ENCODE measurements at places on chromosomes 3 and 15.

DNA sequence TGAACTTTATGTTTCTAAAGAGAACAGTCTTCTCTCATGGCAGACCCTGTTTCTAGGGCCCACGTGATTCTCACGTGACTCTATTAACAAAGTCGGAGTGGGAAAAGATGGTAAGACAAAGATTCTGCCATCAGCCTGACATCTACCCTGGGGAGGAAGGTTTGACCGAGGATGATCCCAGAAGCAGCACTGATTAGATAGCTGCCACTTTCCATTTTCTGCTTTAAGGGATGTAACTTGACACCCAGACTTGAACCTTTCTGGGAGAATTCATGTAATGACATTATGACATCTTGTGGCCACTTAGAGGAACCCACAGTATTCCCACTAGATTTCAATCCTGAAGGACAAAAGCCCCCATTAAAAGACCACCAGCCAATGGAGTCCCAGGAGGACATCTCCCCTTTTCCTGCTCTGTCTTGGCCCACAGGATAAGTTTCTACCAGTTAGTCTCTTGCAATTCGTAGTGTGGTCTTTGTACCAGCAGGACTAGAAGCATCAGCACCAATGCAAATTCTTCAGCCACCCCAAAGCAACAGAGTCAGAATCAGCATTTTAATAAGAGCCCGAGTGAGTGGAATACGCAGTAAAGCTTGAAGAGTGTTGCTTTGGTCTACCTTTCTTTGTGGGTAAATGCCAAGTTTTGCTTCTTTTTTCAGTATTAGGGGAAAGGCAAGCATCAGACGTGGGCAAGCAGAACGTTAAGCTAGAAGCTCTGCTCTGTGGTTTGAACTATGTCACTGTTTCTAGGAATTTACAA lies 480.5 kb upstream of the PROK2 start:
- no peak for DNase-seq

- DNase-seq: no peak
Measured at GRCh38 chr3:34140616-34141015, 342.2 kb downstream of the PDCD6IP start.

DNA sequence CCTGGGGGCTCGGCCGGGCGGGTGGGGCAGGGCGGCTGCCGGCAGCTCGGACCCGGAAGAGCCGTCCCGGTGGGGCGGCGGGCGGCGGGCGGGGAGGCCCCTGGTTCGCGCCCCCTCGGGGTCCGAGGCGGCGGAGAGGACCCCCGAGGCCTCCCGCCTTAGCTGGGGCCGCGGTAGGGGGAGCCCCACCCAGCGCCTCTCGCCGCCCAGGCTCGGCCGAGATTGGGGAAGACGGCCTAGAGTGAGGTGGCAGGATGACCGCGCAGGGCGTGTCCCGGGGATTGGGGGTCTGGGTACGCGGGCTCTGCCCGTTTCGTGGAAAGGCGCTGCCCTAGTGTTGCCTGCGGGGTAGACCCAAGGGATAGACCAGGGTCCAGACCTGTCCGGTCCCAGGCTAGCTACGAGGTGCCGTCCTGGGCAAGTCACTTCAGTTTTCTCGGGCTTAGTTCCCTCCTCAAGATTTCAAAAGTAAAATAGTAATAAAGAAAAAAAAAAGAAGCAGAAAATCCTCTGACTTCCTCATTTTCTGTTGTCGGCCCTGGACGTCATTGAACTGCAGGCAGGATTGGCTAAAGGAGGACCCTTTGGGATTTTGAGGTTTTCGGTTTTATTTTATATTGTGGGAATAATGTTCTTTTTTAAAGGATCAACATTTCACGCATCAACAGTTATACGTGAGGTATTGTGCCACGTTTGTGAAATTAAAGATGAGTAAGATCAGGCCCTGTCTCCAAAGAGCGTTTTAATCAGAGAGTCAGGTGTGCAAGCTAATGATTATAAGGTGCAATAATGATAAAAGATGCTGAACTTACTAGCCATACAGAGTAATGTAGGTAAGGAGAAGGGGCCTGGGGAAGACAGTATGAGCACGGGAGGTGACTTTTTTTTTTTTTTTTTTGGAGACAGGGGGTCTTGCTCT lies 679 bp downstream of the IQGAP1 start:
- no peak for DNase-seq

DNA sequence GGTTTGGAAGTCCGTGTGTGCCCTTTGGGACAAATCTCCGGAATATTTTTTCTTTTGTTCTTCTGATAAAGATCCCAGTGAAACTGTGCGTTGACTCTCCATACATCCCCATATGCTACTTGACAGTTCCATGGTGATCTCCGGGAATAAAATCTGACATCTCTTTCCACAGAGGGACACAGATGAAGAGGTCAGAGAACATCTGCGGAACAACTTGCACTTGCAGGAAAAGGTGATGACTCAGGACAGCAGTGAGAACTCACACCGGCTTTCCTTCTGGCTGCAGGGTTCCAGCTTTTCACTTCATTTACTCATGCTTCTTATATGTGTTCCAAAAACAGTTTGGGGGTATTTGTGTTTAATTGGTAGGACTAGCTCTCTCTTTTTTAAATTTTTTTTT lies 157.5 kb upstream of the CHRM5 start:
- DNase-seq: no peak

DNA sequence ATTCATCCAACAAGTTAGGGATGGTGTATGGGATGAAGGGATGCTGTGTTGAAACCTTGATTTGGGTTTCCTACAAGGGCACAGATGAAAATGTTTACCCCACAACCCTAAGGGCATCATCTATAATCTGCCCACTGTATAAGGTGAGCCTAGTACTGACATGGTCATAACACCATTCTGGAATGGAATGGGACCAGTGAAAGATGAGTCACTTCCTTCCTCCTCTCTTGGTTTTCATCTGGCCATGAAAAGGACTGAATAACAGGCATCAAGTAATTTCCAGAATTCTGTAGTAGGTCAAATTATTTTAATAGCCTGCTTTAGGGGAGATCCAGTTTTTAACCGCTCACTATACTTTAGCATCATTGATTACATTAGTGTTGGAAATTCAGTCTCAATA lies 538.6 kb downstream of the NR2F2 start:
- DNase-seq: no peak

- DNase-seq: no peak
Measured at GRCh38 chr15:88480981-88481380, 13.5 kb downstream of the MRPS11 start.

- no peak for DNase-seq
Measured at GRCh38 chr3:46840491-46840890, 22.8 kb downstream of the MYL3 start.

- no peak for DNase-seq
Measured at GRCh38 chr3:101300073-101300472, 20.3 kb downstream of the IMPG2 start.

DNA sequence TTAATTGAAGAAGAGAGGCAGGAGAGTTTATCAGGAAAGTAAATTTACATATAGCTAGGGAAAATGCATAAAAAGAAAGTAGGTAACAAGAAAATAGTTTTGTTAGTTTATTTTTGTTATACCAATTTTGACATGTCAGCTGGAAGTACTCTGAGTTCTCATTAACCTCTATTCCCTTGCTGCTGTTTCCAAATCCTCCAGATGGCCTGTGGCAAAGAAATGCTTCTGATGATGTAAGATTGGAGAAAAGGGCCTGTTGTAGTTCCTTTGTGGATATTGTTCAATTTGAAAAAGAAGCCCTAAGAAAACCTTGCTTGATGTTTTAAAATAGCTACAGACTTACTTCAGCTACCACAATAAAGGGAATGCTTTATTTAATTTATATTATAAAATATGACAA lies 192.9 kb upstream of the SLITRK3 start:
- DNase-seq: no peak

- no peak for DNase-seq
Measured at GRCh38 chr3:188624828-188625227, 470.9 kb downstream of the LPP start.

DNA sequence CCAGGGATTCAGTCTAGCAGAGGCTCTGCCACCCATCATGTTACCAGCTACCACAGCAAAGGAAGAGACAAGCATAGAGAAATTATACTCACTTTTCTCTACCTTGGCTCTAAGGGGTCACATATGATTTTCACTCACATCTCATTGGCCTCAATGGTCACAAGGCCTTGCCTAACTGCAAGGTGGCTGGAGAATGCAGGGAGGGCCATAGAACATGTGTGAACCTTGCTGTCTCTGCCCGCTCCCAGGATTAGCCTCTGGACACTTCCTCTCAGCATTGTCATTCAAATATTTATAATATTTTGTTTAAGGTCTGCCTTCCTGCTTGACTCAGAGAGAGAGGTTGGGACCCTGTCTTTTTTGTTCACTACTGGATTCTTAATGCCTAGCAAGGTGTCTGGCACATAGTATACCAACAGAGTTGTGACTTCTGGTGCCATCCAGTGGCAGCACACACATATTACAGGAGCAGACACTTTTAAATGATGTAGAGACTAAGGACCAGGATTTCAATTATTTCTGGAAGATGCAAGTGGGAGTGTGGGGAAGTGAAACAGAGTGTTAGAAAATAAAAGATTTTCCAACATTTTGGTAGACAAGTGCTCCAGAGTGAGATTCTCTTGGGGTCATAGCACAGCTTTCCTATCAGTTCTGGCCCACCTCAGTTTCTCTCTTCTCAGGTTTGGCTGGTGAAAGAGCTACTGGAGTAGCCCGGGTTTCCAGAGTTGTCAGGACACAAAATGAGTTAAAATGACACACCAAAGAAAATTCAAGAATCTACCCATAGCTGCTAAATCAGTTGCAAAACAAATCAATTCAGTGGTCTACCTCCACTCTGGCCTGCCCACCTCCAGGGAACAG lies 119.0 kb upstream of the RASGRP1 start:
- DNase-seq: peak; percentile 44

- DNase-seq: no peak
Measured at GRCh38 chr3:184598574-184598927, 37.0 kb downstream of the EPHB3 start.

- DNase-seq: no peak
Measured at GRCh38 chr15:98824595-98824994, 176.3 kb downstream of the IGF1R start.

GRCh38 chr15:69058830-69059556 lies 44.5 kb downstream of the NOX5 start:
- peak; percentile 81 for DNase-seq

DNA sequence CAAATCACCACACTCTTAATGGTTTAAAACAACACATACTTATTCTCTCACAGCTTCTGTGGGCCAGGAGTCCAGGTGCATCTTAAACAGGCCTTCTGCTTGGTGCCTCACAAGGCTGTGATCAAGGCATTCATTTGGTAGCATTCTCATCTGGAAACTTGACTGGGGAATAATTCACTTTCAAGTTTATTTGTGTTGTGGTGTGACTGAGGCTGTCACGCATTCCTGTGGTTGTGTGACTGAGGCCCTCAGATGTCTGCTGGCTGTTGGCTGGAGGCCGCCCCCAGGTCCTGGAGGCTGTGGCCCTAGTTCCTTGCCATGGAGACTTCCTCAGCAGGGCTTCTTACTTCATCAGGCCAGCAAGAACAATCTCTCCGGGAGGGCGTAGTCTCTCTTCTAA lies 16.9 kb upstream of the FAM3D start:
- no peak for DNase-seq

GRCh38 chr3:179438841-179439240 lies 12.4 kb downstream of the GNB4 start:
- DNase-seq: no peak

GRCh38 chr3:174858353-174858752 lies 781 bp upstream of the NAALADL2 start:
- no peak for DNase-seq

- DNase-seq: no peak
Measured at GRCh38 chr3:185208823-185209222, 45.0 kb downstream of the EHHADH start.

GRCh38 chr3:127264292-127264691 lies 23.6 kb downstream of the PRR20G start:
- no peak for DNase-seq

DNA sequence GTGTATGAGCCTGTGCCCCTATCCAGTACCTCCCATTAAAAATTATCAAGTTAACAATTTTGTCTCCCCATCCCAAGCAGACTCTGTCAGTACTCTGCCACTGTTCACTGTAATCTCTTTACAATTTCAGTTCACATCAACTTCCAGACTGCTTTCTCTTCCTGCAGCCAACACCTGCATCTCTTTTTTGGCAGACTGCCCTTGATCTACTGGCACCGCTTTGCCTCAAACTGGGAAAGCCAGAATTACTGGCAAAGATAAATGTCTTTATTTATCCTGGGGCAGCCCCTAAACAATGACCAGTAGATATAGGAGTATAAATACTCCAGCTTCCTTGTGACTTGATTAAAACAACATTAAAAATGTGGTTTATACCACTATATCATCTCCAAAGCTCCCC lies 494.1 kb downstream of the ZNF385D start:
- DNase-seq: no peak

DNA sequence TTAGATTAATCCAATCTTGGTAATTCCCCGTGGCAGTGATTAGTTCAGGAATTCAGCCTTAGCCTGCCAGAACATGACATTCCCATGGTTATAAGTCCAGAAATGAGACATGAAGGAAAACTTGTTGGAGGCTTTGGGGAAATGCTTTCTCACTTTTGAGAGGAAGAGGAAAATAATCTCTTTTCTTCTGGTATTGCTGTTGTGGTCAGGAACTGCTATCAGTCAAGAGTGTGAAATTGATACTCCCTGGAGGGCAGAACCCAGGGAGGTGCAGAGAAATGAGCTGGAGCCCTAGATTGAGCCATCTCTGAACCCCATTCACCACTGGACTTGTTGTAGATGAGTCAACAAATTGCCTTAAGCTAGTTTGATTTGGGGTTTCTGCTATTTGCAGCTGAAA lies 38.6 kb upstream of the APH1B start:
- DNase-seq: no peak

GRCh38 chr3:10004506-10004905 lies 17.9 kb upstream of the EMC3 start:
- no peak for DNase-seq

- no peak for DNase-seq
Measured at GRCh38 chr15:84914909-84915605, 30.6 kb downstream of the SLC28A1 start.

- DNase-seq: no peak
Measured at GRCh38 chr15:97930230-97930629, 30.3 kb upstream of the ARRDC4 start.

DNA sequence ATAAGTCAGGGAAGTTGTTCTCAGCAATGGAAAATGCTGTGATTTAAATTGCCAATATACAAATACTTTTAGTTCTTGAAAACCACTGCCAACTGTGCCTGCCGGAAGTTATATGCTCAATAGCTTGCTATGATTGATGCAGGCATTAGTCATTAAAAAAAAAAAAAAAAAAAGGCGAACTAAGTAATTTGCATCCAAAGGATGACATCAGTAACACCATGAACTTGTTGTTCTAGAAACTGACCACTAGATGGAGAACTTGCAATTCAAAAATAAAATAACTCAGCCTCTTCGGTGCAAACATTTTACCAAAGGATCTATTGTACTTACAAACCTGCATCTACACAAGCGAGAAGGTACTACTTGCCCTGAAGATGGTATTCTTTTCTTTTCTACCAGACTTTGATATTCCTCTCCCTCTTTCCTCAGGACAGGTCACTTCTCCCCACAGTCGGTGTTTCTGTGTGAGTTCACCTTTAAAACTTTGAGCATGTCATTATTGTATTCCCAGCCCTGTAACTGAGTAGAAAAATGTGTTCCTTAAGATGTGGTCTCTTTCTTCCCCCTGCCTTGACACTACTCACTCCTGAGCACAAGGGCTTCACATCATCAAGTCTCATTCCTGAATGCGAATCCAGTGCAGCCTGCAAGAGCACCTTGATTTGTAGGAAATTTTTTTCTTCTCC lies 115.0 kb upstream of the VEPH1 start:
- DNase-seq: no peak
